Omental fat pad (tissue), 4 donors: ENCODE measurements at places on chromosomes 13 and 19.

DNA sequence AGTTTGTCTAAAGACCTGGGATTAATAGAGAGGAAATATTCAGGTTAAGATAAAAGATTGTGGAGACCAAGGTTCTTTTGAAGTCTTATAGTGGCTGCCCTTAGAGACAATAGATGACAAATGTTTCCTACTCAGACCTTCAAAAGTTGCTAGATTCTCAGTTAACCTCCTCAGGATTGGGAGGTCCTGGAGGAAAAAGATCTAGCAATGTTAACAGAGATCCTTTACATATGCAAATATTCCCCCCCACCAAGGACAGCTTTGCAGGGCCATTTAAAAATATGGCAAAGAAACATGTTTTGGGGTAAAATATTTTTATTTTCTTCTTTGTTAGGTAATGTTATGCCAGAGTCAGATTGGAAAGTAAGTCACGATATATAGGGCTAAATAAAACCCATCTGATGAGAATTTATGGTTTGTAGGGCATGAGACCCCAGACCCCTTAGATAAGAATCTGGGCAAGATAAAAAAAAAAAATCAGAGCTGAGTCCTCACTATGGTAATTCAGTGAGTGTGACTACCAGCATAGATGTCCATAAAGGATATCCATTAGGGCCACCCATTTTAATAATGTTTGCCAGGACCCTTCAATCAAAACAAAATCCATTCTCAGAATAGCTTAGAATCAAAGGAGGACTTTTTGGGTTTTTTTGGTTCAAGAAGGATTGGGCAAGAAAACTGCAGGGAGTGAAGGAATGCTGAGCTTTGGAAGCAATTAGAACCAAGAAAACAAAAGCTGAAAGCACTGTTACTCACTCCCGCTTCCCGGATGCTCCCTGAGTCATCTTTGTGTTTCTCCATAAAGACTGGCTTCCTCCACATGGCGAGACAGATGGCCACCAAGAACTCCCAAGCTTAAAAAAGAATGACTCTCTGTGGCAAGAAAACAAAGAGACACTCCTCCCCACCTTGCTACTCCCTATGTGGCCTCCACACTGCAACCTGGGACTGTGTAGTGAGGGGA, 28.2 kb downstream of the VSTM1 start:
- DNase-seq: no peak

GRCh38 chr19:5536337-5536894, 31.3 kb downstream of the TINCR start:
- DNase-seq: no peak

GRCh38 chr13:32811297-32811800, 204.9 kb upstream of the KL start:
- no peak for DNase-seq

- no peak for DNase-seq
Observed at GRCh38 chr19:44846455-44847143, 502 bp downstream of the NECTIN2 start.
